ENCODE measurements at places on chromosomes 3 and 15.

DNA sequence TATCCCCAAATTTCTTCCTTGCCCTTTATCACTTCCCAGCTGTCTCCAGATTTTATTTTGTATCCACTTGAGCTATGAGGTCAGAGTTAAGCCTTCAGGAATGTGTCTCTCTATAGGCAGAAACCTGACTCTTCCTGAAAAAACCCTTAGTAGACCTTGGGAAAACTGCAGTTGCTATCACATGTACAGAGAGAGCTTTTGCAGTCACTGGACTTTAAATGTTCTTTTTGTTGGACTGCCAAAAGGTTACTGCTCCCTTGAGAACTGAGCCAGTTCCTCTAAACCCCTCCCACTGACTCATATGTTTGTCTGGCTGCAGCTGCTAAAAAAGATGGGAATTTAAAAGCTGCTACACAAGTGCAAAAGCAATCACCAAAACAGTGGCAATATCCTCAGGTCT lies 169.1 kb upstream of the CCDC54 start:
- no peak for DNase-seq

- no peak for DNase-seq
These were observed 178.8 kb downstream of the SYNPR start for GRCh38 chr3:63456901-63457300.

- no peak for DNase-seq
These were observed 61.3 kb downstream of the TMCO5A start for GRCh38 chr15:37995461-37996347.

- no peak for DNase-seq
These were observed 239.3 kb downstream of the CPNE4 start for GRCh38 chr3:131795390-131796090.

GRCh38 chr3:45506751-45507391 lies 87.7 kb upstream of the LIMD1 start:
- no peak for DNase-seq

- DNase-seq: no peak
These were observed 1.8 kb upstream of the CCR9 start for GRCh38 chr3:45884368-45885201.

- no peak for DNase-seq
These were observed 129.0 kb upstream of the THRB start for GRCh38 chr3:24623657-24624056.

- no peak for DNase-seq
These were observed 21.4 kb downstream of the ALDH1L1 start for GRCh38 chr3:126158912-126159454.

- no peak for DNase-seq
These were observed 462.8 kb downstream of the NTRK3 start for GRCh38 chr15:87793725-87794124.

GRCh38 chr15:29135309-29135657 lies 134.3 kb downstream of the NSMCE3 start:
- DNase-seq: no peak

GRCh38 chr3:184659797-184660301 lies 52.0 kb downstream of the MAGEF1 start:
- no peak for DNase-seq

- DNase-seq: no peak
These were observed 440.8 kb downstream of the RAP2B start for GRCh38 chr3:153602801-153603200.

- DNase-seq: no peak
These were observed 170.5 kb downstream of the VPS13C start for GRCh38 chr15:61889706-61890105.

DNA sequence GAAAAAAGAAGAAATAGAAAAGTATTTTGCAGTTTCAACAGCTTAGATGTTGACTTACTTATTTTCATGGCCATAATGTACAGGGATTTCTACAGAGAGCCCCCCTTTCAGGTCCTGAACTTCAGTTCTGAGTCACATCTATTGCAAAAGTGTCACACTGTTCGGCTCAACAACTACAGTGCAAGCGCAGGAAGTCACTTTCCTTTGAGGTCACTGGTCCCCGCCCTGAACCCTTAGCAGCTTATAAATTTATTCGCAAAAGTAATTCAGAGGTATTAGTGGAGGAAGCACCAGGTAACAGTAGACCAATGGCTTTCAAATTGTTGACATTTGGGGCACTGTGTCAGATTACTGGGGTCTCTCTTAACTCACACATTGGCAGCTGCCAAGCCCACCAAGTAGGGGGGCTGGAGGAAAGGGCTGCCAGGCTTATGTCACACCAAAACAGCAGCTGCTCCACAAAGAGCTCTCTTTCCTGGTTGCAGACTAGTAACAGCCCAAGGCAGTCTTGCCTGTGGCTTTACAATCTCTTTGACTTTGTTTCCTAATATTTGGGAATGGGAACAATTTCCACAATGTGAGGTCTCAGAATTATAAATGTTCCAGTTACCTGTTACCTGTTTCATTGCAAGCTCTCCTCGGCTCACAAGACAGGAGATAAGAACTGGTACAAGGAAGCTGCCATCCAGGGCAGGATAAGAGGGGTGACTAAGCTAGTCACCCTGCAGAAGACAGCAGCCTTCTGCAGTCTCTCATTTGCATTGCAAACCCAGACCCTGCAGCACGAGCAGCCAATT lies 130.2 kb upstream of the STRIT1 start:
- no peak for DNase-seq

DNA sequence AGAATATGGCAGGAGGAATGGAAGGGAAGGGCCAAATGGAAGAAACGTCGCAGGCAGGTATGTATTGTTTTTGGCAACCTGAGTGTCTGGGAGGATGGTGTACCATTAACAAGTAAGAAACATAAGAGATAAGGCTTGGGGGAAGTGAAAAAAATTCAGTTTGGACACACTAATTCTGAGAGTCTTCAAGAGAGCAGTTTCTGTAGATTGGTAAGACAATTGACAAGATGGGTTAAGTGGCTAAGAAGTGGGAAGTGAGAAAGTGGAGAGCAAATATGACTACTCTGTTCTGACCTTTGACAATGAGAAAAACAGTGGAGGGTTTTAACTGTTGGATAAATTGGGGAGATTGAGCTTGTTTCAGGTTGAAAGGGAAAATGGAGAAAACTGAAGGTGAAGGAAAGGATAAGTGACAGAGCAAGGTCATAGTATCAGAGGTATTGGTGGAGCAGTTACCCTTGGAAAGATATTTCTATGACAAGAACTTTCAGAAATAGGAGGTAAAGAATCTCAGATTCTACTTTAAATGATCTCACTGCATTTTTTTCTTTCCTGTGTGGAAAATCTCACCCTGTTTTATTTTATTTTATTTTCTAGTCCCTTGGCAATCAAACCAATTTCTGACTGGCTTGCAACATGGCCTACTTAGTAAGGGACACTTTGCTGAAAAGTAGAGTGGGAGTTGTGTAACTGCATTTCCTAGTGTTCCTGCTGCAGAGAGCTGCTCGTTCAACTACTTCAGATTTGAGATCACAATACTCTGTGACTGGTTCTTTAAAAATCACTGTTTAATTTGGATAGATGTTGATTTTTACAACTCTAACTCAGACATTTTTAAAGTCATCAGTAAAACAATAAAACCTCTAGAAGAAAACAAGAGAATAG lies 23.1 kb upstream of the GABPB1 start:
- no peak for DNase-seq

GRCh38 chr15:50119063-50120040 lies at the start of gene ATP8B4:
ATP8B4 (minus strand) TSS chr15:50119233; CDS start chr15:50106966, 12,267 bp downstream.
- no peak for DNase-seq

DNA sequence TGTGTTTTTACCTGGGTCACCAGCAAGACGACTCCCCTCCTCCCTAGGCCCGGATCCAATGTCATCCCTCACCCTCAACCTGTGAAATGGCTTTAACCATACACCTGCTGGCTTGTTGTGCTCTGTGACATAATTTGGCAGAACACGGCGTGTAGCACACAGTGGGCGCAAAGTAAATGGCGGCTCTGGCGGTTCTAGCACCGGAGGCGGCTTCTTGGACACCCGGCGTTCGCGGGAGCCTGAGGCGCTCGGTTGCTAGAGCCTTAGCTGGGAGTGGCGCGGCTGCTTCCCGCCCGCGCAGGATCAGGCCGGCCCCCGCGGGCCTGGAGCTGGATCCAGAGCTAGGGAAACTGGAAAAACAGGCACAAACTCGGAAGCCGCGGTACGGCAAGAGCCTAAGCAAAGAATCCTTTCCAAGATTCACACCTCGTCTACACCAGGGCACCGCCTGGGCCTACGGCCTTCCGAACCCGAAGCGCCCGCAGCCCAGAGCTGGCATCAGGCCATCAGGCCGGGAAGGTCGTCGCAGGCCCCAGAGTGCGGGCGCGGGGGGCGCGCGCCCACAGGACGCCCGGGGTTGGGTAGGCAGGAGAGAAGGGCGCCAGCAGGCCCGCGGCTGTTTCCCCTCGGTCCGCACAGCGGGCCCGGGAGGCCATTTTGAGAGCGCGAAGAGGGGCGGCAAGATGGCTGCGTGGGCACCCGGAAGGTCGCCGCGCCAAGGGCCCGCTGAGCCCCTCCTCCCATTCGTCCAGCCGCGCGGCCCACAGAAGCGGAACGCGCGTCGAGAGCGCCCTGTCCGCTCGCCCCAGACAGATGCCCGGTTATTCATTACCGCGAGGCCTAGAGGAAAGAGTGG lies 43.9 kb upstream of the POLG start:
- DNase-seq: peak; percentile 39

- DNase-seq: no peak
These were observed 3.4 kb downstream of the GHSR start for GRCh38 chr3:172444821-172445220.

GRCh38 chr3:43379343-43379742 lies 93.0 kb downstream of the SNRK start:
- no peak for DNase-seq

DNA sequence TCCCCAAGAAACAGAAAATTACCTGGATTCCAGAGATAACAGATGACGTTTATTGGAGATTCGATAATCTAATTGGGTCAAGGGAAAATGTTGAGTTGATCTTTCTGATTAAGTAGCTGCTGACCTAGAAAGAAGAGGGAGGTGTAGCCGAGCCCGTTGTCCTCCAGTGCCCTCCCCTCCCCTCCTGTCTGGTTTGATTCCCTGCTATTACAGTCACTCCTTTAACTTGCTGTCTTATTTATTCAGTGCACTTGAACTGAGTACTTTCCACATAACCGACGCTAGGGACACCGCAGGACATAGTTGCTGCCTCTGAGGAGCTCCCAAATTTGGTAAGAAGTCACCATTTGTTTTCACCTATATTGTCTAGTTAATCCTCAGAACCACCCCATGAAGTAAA lies 103.7 kb downstream of the AQP9 start:
- no peak for DNase-seq

- no peak for DNase-seq
These were observed 16.7 kb upstream of the RAMAC start for GRCh38 chr15:82969353-82969752.

- DNase-seq: no peak
These were observed 380.3 kb upstream of the IL12A start for GRCh38 chr3:159608311-159608710.

DNA sequence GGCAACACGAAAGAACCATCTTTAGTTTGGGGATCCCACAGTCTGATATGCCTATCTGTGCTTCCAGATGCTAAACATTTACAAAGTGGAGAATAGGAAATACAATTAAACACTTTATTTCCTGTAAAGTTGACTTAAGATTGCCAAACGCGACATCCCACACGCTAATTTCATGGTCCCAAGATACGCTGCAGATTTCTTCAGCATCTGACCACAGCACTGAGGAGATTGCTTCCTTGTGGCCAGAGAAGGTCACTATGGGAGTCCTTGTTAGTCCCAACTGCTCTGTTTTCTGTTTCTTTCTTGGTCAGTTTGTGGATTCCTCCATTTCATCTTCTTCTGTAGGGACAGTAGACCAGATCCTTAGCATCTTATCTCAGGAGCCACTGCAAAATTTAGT lies 43.3 kb downstream of the ASB7 start:
- DNase-seq: no peak

GRCh38 chr3:70952033-70952747 lies 631.3 kb downstream of the FOXP1 start:
- DNase-seq: no peak

DNA sequence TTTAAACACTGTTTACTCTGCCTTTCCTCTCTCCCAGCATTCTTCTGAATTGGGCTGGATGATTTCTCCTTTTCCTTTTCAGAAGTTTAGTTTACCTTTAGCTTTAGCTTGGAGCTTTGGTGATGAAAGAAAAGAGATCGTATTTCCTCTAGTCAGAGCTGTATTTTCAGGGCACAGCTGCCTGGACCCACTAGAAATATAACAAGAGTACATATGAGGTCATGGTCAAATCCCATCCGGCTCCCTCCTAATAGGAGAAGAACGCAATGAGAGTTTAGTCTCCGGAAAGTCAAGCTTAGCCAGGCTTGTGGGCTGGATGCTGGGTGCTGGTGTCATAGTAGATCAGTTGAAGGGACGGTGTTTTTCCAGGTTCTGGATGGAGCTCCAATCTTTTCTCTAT lies 177.1 kb upstream of the PFN2 start:
- DNase-seq: no peak

DNA sequence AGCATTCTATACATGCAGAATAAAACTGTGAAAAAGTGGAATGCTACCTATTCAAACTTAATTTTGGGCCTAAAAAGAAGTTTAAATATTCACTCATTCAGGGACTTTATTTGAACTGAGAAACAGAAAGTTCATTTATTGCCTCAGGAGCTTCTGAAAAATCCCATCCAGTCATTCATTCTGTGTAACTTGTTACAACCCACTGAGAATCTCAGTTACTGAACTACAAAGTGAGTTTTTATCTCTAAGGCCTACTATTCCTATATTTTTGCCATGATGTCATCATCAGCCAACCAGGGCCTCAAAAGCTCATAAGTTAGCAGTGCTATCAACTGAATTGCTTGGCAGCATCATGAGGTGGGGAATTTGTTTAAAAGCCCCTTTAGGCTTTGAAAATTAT lies 98.0 kb upstream of the BOC start:
- no peak for DNase-seq

DNA sequence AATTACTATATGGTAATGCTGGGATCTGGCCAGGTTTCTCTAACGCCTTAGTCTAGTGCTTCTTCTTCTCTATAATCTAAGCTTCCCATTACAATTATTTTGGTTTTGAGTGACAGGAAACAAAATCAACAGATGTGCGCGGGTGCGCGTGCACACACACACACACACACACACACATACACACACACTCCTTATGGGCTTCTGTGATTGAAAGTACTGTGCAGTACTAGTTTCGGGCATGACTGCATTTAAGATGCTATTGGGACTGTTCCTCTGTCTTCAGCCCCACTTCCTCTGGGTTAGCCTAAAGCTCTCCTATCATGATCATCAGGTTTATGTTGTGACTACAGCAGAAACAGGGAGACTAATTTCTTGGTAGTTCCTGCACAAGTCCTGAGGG lies 32.2 kb downstream of the EPHB1 start:
- no peak for DNase-seq
